Ovary (tissue), 10 donors: ENCODE measurements at places on chromosomes 12 and 14. TPM values are rescaled to one million over a fixed set of nuclear protein-coding genes. Genes with fewer than 3 reads are reported as not detected.

- H3K27me3 ChIP-seq = no peaks in the 10 kb centered on the region
- no peak for DNase-seq
- peaks cover 31% of the 10 kb centered on the region for H3K4me1 ChIP-seq
- H3K4me3 ChIP-seq = no peak overlapping the region
- no peaks in the 10 kb centered on the region for H3K36me3 ChIP-seq
- no peak overlapping the region for H3K27ac ChIP-seq
These were observed 74.8 kb downstream of the ARL6IP4 start for GRCh38 chr12:123055281-123055766.

The HOXC9 gene
- total RNA-seq = 0.45 TPM

The KRT72 gene
- total RNA-seq = not detected

DNA sequence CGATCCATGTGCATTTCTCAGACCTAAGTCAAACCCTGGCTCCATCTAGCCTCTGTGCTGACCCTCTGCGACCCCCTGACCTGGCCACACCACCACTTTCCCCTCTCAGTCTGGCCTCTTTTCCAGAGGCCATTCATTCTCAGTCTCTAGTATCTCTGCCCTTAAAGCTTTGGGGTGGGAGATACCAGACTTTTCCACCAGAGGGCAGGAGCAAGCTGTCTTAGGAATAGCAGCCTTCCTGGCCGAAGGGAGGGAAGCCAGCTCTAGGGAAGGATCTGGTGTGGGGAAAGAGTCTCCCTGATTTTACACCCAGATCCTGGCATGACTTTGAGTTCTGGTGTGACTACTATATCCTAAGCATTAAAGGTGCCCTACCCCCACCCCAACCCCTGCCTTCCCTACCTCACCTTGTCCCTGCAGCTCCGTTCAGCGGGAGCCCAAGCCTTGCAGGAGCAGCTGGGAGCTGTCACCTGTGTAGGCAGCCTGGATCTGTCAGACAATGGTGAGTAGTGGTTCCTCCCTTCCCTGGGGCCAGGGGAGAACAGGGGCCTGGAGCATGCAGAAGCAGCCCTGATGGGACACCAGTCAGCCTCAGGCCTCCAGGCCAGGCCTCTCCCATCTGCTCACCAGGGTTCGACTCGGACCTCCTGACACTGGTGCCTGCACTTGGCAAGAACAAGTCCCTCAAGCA is 6.6 kb downstream of the CARMIL3 start:
- no peaks in the 10 kb centered on the region for H3K4me1 ChIP-seq
- H3K36me3 ChIP-seq = no peaks in the 10 kb centered on the region
- H3K27me3 ChIP-seq = no peaks in the 10 kb centered on the region

The KRT73 gene
- total RNA-seq = not detected

The RNF212B gene
- total RNA-seq = not detected

GRCh38 chr14:73751157-73751691 is 37.0 kb upstream of the PNMA1 start:
- H3K27me3 ChIP-seq = no peaks in the 10 kb centered on the region
- H3K27ac ChIP-seq = peak overlapping the region; percentile 14

- no peak overlapping the region for H3K27ac ChIP-seq
- DNase-seq = peak; percentile 36
- H3K27me3 ChIP-seq = no peaks in the 10 kb centered on the region
- H3K4me3 ChIP-seq = no peak overlapping the region
- H3K36me3 ChIP-seq = no peaks in the 10 kb centered on the region
- no peaks in the 10 kb centered on the region for H3K4me1 ChIP-seq
These were observed 204.7 kb downstream of the EPS8 start for GRCh38 chr12:15584366-15585041.

The FOXN4 gene
- not detected for total RNA-seq

DNA sequence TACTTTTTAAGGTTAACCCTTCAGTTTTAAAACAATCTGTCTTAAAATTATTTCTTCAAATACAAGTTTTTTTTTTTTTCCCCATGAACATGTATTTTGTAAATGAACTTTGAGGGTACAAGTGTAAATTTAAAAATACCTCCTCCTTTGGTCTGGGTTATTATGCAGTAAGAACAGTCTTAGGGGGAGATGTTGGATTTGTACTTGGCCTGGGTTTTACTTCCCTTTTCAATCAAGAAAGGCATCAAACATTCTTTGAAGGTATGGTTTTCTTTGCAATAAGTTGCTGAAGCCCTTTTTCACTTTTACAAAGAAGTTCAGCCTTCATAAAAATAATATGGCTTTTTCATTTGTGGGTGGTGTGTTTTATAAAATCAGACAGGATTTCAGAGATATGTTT is 20.5 kb downstream of the WBP11 start:
- no peaks in the 10 kb centered on the region for H3K27me3 ChIP-seq
- H3K27ac ChIP-seq = no peak overlapping the region
- H3K4me1 ChIP-seq = no peaks in the 10 kb centered on the region
- no peak for DNase-seq

DNA sequence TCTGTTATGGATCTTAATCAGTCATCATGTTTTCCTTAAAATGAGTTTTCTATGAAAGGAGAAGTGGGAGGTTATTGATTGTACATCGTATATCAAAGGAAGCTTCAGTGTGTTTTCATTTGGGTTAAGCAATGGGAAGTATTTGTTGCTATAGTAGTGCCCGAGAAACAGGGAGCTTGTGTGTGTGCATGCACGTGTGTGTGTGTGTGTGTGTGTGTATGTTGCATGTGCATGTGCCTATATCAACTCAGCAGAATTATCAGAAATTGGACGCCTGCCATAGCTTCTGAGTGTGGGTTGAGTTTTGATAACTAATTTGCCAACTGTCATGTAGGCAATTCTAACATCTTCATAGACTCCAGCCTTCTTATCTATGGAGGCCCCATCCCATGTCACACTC is 246.1 kb upstream of the CRY1 start:
- H3K36me3 ChIP-seq = no peaks in the 10 kb centered on the region
- H3K4me1 ChIP-seq = no peaks in the 10 kb centered on the region
- DNase-seq = no peak
- H3K27me3 ChIP-seq = no peaks in the 10 kb centered on the region
- no peak overlapping the region for H3K27ac ChIP-seq

DNA sequence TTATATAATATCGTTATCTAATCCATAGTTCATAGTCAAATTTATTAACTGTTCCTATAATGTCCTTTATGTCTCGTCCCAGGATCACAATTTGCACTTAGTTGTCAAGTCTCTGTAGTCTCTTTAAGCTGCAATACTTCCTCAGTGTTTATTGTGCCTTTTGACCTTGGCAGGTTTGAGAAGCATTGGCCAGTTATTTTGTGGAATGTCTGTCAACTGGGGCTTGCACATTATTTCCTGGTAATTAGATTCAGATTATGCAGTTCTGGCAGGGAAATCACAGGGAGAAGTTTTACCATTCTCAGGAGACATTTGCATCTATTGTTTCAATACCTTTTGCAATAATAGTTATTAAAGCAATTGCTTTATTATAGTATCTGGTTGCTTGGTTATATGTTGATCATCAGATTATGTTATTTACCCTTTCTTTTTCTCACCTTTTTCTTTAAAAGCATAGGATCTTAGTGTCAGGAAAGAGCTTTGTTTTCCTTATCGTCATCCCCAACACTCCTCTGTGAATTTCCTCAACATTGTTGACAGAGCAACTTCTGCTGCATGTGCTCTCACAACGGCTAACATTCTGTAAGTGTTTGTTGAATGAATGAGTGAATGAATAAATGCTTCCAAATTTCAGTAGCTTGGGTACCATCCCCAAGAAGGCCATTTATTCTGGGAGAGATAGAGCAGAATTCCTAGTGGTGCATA is 3.7 kb upstream of the ART4 start:
- no peaks in the 10 kb centered on the region for H3K36me3 ChIP-seq
- no peak overlapping the region for H3K27ac ChIP-seq
- no peak overlapping the region for H3K4me3 ChIP-seq
- no peaks in the 10 kb centered on the region for H3K27me3 ChIP-seq

DNA sequence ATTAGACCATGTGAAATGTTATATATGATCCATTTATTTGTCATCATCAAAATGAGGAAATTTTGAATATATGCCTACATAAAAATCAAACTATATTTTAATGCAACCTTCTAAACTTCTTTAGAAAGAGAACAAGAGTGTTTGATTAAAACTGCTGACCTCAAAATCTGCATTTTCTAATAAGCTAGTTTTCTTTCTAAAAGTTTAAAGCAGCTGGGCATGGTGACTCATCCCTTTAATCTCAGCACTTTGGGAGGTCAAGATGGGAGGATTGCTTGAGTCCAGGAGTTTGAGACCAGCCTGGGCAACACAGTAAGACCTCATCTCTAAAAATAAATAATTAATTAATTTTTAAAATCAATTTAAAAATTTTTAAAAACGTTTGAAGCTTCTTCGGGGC is 36.2 kb downstream of the GNPTAB start:
- H3K36me3 ChIP-seq = no peaks in the 10 kb centered on the region
- H3K4me3 ChIP-seq = no peak overlapping the region
- DNase-seq = no peak
- H3K27ac ChIP-seq = no peak overlapping the region
- no peaks in the 10 kb centered on the region for H3K4me1 ChIP-seq
- H3K27me3 ChIP-seq = no peaks in the 10 kb centered on the region

- no peaks in the 10 kb centered on the region for H3K36me3 ChIP-seq
- no peak for DNase-seq
- H3K27me3 ChIP-seq = no peaks in the 10 kb centered on the region
- no peak overlapping the region for H3K27ac ChIP-seq
These were observed 121.8 kb downstream of the BBS10 start for GRCh38 chr12:76226397-76226796.

The VRTN gene
- not detected for total RNA-seq

The RNASE11 gene
- not detected for total RNA-seq

GRCh38 chr14:57479197-57479596 is 14.5 kb downstream of the CCDC198 start:
- no peaks in the 10 kb centered on the region for H3K36me3 ChIP-seq
- H3K27ac ChIP-seq = no peak overlapping the region
- H3K4me3 ChIP-seq = no peak overlapping the region
- DNase-seq = no peak
- H3K4me1 ChIP-seq = peaks cover 13% of the 10 kb centered on the region

- no peaks in the 10 kb centered on the region for H3K36me3 ChIP-seq
- no peak for DNase-seq
- no peaks in the 10 kb centered on the region for H3K27me3 ChIP-seq
- H3K4me3 ChIP-seq = no peak overlapping the region
These were observed 174.2 kb downstream of the SSPN start for GRCh38 chr12:26369588-26369987.

The BDKRB1 gene
- total RNA-seq = not detected

GRCh38 chr12:21451529-21451928 is 14.1 kb downstream of the PYROXD1 start:
- no peaks in the 10 kb centered on the region for H3K27me3 ChIP-seq
- H3K36me3 ChIP-seq = no peaks in the 10 kb centered on the region
- no peak overlapping the region for H3K4me3 ChIP-seq
- no peaks in the 10 kb centered on the region for H3K4me1 ChIP-seq
- H3K27ac ChIP-seq = no peak overlapping the region

- H3K27ac ChIP-seq = no peak overlapping the region
- H3K36me3 ChIP-seq = no peaks in the 10 kb centered on the region
- no peaks in the 10 kb centered on the region for H3K27me3 ChIP-seq
- no peaks in the 10 kb centered on the region for H3K4me1 ChIP-seq
- no peak overlapping the region for H3K4me3 ChIP-seq
These were observed 191.5 kb upstream of the LRIG3 start for GRCh38 chr12:59111851-59112250.

- H3K27ac ChIP-seq = no peak overlapping the region
- no peak overlapping the region for H3K4me3 ChIP-seq
- DNase-seq = no peak
These were observed 104.2 kb upstream of the MAP1LC3B2 start for GRCh38 chr12:116454950-116455447.

- H3K4me3 ChIP-seq = no peak overlapping the region
- H3K4me1 ChIP-seq = no peaks in the 10 kb centered on the region
- H3K27me3 ChIP-seq = no peaks in the 10 kb centered on the region
- H3K27ac ChIP-seq = no peak overlapping the region
These were observed 8.2 kb upstream of the CLEC2A start for GRCh38 chr12:9940375-9940774.

DNA sequence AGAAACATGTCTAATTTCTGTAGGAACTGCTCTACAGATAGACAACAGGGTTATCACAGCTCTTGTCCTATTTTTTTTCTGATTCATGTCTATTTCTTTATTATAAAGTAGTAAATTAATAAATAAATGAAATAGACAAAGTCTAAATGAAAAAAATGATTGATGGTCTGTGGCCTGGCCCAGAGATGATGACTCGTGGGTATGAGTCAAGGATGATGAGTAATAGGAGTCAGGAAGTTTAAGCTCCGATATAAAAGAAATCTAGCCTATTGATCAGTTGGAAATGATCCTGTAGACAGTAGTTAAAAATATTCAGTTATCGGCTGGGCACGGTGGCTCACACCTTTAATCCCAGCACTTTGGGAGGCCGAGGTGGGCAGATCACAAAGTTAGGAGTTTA is 90.6 kb upstream of the RTL1 start:
- DNase-seq = no peak
- H3K27ac ChIP-seq = no peak overlapping the region
- H3K36me3 ChIP-seq = no peaks in the 10 kb centered on the region
- no peak overlapping the region for H3K4me3 ChIP-seq
- H3K4me1 ChIP-seq = no peaks in the 10 kb centered on the region

GRCh38 chr14:24818058-24818822 is 184.2 kb upstream of the GZMB start:
- H3K27ac ChIP-seq = no peak overlapping the region
- H3K27me3 ChIP-seq = no peaks in the 10 kb centered on the region
- H3K36me3 ChIP-seq = no peaks in the 10 kb centered on the region
- DNase-seq = no peak
- no peaks in the 10 kb centered on the region for H3K4me1 ChIP-seq

GRCh38 chr14:102323102-102323501 is 3.6 kb downstream of the ZNF839 start:
- no peak overlapping the region for H3K4me3 ChIP-seq
- H3K27ac ChIP-seq = no peak overlapping the region
- no peaks in the 10 kb centered on the region for H3K27me3 ChIP-seq
- DNase-seq = peak; percentile 68
- H3K36me3 ChIP-seq = no peaks in the 10 kb centered on the region

GRCh38 chr14:31194095-31194494 is 13.5 kb downstream of the HECTD1 start:
- no peak for DNase-seq
- H3K4me1 ChIP-seq = peaks cover 7% of the 10 kb centered on the region
- no peaks in the 10 kb centered on the region for H3K27me3 ChIP-seq
- no peak overlapping the region for H3K27ac ChIP-seq

DNA sequence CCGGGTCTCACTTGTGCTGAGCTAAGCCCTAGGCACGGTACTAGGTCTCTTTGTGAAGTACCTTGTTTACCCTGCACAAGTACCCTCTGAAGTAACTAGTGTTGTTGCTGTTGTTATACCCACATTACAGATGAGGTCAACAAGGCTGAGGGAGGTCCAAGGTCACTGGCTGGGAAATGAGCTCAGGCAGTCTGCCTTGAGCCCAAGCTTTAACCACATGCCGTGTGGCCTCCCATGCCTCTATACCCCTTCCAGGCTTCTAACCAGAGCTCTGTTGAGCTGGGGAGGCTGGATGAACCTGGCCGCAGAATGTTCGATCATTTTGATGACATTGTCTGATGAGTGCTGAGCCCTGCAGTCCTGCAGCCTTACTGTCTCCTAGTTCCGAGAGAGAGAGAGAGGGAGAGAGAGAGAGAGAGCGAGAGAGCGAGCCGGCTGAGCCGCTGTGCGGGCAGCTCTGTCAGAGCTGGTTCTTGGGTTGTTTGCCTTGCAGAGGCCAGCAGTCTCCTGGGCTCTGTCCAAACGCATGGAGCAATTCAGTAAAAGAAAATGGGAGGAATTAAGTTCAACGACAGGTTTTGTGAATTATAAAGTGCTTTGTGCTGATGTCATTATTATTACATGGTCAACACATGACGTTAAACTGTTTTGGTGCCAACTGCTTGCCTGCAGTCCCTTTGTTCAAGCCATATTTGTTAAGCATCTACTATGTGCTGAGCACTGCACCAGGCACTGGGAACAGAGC is 13.1 kb downstream of the JDP2 start:
- no peaks in the 10 kb centered on the region for H3K36me3 ChIP-seq
- H3K4me3 ChIP-seq = no peak overlapping the region
- peak overlapping the region; percentile 53 for H3K27ac ChIP-seq
- peaks cover 9% of the 10 kb centered on the region for H3K4me1 ChIP-seq
- peak; percentile 76 for DNase-seq
